ENCODE measurements at places on chromosomes 6 and 20.

- DNase-seq = no peak
Observed at GRCh38 chr20:41138475-41139226, 1.3 kb downstream of the PLCG1 start.

GRCh38 chr6:109383438-109383940 is 1.2 kb upstream of the CD164 start:
- no peak for DNase-seq

- no peak for DNase-seq
Observed at GRCh38 chr6:25835442-25836283, 3.8 kb upstream of the SLC17A1 start.

GRCh38 chr6:13120483-13121482 is 207.6 kb downstream of the TBC1D7 start:
- DNase-seq = no peak

- no peak for DNase-seq
Observed at GRCh38 chr6:134675110-134676054, 274.5 kb downstream of the ALDH8A1 start.

- no peak for DNase-seq
Observed at GRCh38 chr6:44428682-44429081, 41.2 kb downstream of the CDC5L start.

DNA sequence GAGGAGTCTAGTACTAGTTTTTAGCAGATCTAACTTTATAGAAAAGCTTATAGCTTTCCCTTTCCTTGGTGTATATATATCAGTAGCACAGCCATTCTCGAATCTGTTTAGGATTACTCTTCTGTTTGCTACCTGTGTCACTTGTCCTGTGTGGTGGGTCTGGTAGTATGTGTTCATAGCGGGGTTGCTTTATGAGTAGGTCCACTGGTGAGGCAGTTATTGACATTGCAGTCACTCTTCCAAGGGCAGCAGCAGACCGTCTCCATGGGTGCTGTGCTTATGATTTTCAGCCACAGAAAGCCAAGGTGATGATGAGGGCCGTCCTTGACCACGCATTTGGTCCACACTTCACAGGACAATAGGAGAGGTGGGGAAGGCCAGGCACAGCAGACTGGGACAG is 171.5 kb downstream of the CDKAL1 start:
- no peak for DNase-seq

Measured in stimulated activated CD4-positive, alpha-beta T cell treated with anti-CD3 and anti-CD28 coated beads, Interleukin-15, amount 100 ng/mL, for 48 hours (primary cell).